ENCODE measurements at places on chromosomes 4 and X.

DNA sequence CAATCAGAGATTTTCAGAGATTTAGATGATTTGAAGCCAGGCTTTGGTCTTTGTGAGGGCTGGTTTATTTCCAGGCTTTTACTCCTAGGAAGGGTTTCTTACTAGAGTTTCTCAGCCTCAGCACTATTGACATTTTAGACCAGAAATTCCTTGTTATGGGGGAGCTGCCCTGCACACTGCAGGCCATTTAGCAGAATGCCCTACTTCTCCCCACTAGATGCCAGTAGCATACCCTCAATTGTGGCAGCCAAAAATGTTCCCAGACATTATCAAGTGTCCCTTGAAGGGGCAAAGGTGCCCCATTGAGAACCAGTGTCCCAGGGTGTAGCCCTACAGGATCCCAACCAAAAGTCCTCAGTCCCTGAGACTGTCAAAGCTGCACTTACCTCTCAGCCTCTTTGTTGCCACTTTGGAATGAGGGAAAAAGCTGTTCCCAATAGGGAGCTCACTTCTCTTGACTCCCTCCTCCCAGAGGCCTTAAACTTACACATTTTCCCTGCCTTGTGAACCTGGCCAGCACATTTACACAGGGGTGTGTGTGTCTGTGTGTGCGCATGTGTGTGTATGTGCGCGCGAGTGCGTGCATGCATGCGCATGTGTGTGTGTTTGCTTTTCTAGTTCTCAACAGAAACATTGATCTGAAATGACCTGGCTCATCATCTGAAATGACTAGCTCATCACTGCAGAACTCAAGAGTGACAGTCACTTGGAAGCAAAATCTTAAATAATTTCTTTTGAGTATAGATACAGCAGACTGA lies 231.4 kb downstream of the QDPR start:
- no peak for DNase-seq

DNA sequence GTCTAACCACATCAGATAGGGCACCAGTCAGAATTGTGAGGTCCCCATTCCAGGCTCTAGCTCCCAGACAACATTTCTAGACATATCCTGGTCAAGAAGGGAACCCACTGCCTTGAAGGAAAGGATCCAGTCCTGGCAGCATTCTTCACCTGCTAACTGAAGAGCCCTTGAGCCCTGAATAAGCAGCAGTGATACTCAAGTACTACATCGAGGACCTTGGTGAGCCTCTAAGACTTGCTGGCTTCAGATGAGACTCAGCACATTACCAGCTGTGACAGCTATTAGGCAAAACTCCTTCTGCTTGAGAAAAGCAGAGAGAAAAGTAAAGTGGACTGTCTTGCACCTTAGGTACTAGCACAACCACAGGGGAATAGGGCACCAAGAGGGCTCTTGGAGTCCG lies 205.8 kb upstream of the F9 start:
- no peak for DNase-seq

- DNase-seq = no peak
Measured at GRCh38 chr4:138759554-138759902, 256.1 kb upstream of the NOCT start.

DNA sequence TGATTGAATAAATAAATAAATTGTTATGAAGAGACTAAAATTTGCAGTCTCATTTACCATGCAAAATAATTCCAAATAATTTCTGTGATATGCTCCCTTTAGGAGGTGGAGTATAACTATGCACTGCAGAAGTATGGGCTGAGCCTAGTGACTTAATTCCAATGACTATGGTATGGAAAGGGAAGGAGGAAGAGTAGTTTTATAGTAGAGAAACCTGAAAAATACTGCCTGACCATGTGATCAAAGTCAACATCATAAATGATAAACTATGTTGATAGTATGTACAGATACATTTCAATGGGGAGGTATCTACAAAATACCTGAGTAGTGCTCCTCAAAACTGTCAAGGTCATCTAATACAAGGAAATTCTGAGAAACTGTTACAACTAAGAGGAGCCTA lies 14.6 kb downstream of the CXCL8 start:
- DNase-seq = no peak

- peak; percentile 63 for DNase-seq
Measured at GRCh38 chr4:145557720-145558119, 61.5 kb upstream of the MMAA start.
